ENCODE measurements at places on chromosomes 3 and 15. TPM values are rescaled to one million over a fixed set of nuclear protein-coding genes. Genes with fewer than 3 reads are reported as not detected.

GRCh38 chr3:12483410-12483809 is 870 bp upstream of the TSEN2 start:
- H3K27ac ChIP-seq = peak overlapping the region; percentile 82
- peak overlapping the region; percentile 62 for H3K4me3 ChIP-seq
- DNase-seq = no peak
- H3K36me3 ChIP-seq = no peaks in the 10 kb centered on the region
- peaks cover 43% of the 10 kb centered on the region for H3K4me1 ChIP-seq

The FGF7 gene
- polyA plus RNA-seq = 9.4 TPM

- no peak overlapping the region for H3K27ac ChIP-seq
- no peaks in the 10 kb centered on the region for H3K4me1 ChIP-seq
Observed at GRCh38 chr3:20405744-20406143, 219.7 kb upstream of the SGO1 start.

DNA sequence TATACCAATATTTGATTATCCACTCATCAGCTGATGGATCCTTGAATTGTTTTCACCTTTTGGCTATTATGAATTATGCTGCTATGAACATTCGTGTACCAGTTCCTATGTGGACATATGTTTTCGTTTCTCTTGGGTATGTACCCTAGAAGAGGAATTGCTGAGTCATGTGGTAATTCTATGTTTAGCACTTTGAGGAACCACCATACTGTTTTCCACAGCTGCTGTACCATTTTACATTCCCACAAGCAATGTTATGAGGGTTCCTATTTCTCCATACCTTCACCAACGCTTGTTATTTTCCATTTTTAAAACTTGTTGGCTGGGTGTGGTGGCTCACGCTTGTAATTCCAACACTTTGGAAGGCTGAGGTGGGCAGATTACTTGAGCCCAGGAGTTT is 62.9 kb downstream of the RPLP1 start:
- no peak overlapping the region for H3K4me3 ChIP-seq
- H3K27me3 ChIP-seq = peaks cover 19% of the 10 kb centered on the region
- no peaks in the 10 kb centered on the region for H3K4me1 ChIP-seq
- DNase-seq = no peak
- H3K36me3 ChIP-seq = no peaks in the 10 kb centered on the region
- no peak overlapping the region for H3K27ac ChIP-seq

- H3K4me3 ChIP-seq = no peak overlapping the region
- DNase-seq = no peak
- H3K27me3 ChIP-seq = no peaks in the 10 kb centered on the region
- H3K4me1 ChIP-seq = peaks cover 41% of the 10 kb centered on the region
- H3K36me3 ChIP-seq = no peaks in the 10 kb centered on the region
Observed at GRCh38 chr3:48437812-48438211, 2.1 kb downstream of the CCDC51 start.

DNA sequence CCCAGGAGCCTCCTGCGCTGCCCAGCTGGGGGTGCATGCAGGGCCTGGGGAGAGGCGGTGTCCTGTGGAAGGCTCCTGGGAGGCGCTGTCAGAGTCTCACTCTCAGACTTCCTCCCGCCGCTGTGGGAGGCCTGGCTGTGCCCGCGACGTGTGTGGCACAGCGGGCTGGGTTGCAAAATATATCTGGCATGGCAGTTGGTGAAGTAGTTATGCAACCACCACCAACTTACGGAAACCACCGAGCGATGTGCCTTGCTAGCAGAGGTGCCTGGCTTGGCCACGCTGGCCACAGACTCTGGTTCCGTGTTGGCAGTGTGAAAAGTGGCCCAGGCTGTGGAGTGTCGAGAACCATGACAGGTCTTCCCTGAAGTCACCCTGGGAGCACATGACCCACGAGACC is 30.6 kb upstream of the GATA2 start:
- H3K4me1 ChIP-seq = no peaks in the 10 kb centered on the region
- no peak for DNase-seq
- H3K27me3 ChIP-seq = peaks cover 5% of the 10 kb centered on the region
- no peak overlapping the region for H3K27ac ChIP-seq
- no peak overlapping the region for H3K4me3 ChIP-seq

The GALNT15 gene
- polyA plus RNA-seq = 8.0 TPM

The IL20RB gene
- polyA plus RNA-seq = 0.66 TPM

GRCh38 chr3:125212509-125213363 is at the start of gene SLC12A8:
Gene SLC12A8, minus strand, starts transcription at chr3:125212748. Its CDS starts 1,399 bp downstream, at chr3:125211349.
- no peak for DNase-seq
- H3K36me3 ChIP-seq = no peaks in the 10 kb centered on the region
- H3K4me1 ChIP-seq = peaks cover 5% of the 10 kb centered on the region
- H3K27me3 ChIP-seq = peaks cover 9% of the 10 kb centered on the region
